ENCODE measurements at places on chromosomes 4 and X. TPM values are rescaled to one million over a fixed set of nuclear protein-coding genes. Genes with fewer than 3 reads are reported as not detected.

Gene MTNR1A
- polyA plus RNA-seq, result not detected

Gene TRAPPC2
- 4.6 TPM for polyA plus RNA-seq

Gene PHEX
- not detected for polyA plus RNA-seq

Gene TCP11X2
- not detected for polyA plus RNA-seq

Gene SPARCL1
- polyA plus RNA-seq, result 400 TPM

Gene NLRP2B
- polyA plus RNA-seq, result not detected

GRCh38 chrX:30627818-30628652, 25.2 kb upstream of the GK start:
- no peak for DNase-seq

DNA sequence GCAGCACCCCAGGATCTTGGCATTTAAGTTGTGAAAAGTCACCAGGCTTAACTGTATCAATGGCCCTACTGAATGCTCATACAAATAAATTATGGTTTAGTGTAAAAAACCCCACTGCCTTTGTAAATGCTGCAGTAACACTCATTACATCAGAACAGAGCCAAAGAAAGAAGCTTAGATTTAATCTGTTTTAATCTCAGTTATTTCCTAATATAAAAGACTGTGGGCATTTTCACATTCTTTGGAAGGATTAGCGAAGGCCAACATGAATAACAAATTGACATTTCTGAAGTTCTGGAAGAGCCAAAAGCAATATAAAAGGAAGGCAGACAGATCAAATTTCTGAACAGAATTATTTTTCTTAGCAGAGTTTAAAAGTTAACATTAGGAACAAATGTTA, 140.0 kb upstream of the HCCS start:
- no peak for DNase-seq

DNA sequence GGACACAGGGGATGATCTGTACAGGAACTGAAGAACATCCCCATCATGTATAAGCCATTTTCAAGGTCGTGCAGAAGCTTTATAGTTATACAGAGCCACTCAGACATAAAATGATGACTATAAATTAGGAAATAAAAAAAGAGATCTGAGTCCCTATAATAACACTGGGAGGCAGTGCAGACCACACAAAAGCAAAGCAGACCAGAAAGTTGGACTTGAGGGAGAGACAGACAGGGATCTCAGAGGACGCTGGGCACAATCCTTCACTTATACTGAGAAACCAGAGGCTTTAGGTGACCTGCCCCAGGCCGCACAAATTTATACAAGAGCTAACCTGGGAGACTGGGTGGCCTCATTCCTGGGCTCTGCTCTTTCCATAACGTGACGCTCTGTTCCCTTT, 70.5 kb downstream of the HADH start:
- no peak for DNase-seq

GRCh38 chr4:78749972-78750727, 26.0 kb upstream of the BMP2K start:
- no peak for DNase-seq

DNA sequence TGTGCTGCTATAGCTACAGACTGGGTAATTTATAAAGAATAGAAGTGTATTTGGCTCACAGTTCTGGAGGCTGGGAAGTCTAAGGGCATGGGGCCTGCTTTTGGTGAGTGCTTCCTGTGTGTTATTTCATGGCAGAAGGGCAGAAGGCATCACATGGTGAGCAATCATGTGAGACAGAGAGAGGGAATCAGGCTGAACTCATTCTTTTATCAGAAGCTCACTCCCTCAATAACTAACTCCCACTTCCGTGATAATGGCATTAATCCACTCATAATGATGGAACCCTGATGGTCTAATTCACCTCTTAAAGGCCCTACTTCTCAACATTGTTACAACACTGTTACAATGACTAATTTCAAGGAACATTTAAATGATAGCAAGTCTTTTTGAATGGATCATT, 129.4 kb downstream of the FAT4 start:
- no peak for DNase-seq

DNA sequence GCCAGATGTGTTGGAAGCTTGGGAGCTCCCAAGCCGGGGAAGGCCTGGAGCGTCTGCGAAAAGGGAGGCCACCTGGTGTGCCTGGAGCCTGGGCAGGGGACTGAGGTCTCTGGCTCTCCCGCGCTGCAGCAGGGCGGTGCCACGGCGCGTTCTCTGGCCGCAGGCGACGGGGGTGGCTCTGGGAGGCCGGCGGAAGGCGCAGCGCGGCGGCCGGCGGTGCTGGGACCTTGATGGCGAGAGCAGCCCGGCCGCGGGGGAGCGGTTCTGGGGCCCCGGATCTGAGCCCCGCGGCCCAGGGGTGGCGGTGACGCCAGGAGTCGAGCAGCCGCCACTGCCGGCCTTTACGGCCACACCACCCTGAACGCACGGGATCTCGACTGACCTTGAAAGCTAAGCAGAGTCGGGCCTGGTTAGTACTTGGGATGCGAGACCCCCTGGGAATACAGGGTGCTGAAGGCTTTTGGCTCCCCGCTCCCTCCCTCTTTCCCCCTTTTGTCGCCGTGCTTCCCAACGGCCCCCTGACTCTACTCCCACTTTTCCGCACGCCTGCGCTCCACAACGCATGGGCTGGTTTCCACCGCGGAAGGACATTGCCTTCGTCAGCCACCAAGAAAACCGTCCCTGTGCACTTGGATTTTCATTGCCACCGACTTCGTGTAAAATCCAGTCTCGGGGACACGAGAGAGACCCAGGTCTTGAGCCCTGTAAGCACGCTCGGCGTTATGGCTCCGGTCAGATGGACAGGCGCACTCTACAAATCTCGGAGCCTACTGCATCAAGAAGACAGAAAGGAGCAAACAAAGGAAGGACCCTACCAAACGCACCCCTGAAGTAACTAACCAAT, 9.5 kb downstream of the FRG2 start:
- DNase-seq, result no peak

- DNase-seq, result no peak
Measured at GRCh38 chr4:177246641-177247584, 62.8 kb upstream of the NEIL3 start.

- peak; percentile 60 for DNase-seq
Measured at GRCh38 chr4:56655209-56655626, 25.9 kb downstream of the HOPX start.

DNA sequence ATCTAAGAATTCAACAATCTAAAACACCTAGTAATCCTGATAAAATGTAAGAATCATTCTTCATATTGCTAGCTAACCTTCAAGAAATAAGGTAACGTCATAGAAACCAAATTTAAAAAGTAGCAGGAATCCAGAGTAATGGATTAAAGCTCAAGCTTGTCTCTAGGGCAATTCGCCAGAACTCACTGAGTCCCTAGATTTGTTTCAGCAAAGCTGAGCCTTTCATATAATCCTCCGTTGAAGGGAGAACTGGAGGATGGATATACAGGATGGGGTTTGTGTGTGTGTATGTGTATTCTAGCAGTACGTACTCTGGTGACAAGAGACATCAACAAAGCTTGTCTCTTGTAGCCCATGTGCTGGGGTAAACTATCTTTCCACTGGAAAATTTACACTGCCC, 2173.5 kb upstream of the AGA start:
- DNase-seq, result no peak

DNA sequence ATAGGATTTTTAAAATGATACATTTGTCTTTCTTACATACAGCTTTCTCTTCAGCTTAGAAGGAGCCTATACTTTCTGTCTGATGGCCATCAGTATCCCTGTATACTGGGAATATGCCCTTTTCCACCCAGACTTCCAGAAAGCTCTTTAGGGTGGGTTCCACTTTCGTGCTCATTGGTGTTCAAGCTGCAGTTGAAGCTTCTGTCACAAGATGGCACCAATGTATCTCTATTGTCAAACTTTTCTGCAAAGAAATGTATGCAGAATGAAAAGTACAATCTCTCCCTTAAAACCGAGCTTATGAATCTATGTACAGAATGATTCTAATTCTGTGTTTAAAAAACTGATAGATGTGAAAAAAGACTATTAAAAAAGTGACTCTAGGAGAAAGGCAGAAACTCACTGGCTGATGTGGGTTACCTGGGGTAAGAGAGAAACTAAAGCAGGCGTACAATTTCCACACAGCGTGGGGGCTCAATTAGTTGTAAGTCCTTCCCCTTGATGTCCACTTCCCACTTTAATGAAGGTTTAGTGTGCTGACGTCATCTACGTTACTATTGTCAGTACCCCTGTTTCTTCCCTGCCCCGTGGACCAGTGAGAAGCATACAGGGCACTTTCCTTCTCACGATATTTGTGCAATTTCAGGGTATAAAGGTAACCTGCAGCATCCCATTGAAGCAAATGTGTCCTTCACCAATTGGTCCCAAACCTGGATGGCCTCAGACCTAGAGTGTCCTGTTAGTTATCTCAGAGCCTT, 57.3 kb upstream of the TCEAL2 start:
- DNase-seq, result no peak

- no peak for DNase-seq
Measured at GRCh38 chr4:22970665-22971064, 277.9 kb downstream of the GBA3 start.

GRCh38 chr4:176843710-176844109, 51.0 kb upstream of the VEGFC start:
- no peak for DNase-seq

- DNase-seq, result no peak
Measured at GRCh38 chr4:78747475-78747922, 28.7 kb upstream of the BMP2K start.

DNA sequence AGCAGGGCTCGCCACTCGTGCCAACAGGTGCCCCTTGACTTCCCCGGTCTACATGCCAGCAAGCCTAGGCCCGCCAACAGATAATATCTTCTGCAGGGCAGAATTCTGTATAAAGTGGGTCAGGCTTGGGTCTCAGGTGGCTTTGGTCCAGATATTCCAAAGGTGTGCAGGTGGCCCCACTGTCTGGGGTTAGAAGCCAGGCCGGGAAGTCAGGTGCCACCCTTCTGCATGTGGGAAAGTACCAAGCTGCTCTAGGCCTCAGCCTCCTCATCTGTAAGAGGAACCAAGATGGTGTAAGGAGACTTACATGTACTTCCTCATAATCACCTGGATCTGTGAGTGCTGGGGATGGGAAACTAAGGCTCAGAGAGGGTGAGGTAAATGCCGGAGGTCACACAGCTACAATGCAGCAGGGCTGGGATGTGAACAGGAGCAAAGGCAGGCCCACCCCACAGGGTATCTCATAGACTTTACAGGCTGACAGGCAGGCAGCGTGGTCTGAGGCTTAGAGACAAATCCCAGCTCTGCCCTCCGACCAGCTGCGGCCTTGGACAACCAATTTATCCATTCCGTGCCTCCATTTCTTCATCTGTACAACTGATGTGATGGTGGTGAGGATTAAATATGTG, 35.9 kb downstream of the WDR1 start:
- DNase-seq, result no peak

DNA sequence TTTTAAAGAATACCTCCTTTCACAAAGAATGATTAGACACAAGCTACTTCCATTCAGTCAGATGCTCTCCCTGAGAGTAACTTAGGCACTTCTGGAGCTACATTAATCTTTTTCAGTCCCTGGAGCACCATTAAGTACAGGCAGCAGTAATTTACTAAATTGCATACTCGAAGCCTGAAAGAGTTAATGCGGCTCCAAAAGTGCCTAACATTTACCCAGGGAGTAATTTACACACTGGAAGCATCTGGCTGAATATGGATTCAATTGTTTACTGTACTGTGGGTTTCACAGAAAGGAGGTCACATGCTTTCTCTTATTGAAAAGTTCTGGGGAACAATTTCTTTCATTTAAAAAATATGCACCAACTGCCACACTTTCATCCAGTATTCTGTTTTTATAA, 260.8 kb upstream of the TENM3 start:
- DNase-seq, result no peak

DNA sequence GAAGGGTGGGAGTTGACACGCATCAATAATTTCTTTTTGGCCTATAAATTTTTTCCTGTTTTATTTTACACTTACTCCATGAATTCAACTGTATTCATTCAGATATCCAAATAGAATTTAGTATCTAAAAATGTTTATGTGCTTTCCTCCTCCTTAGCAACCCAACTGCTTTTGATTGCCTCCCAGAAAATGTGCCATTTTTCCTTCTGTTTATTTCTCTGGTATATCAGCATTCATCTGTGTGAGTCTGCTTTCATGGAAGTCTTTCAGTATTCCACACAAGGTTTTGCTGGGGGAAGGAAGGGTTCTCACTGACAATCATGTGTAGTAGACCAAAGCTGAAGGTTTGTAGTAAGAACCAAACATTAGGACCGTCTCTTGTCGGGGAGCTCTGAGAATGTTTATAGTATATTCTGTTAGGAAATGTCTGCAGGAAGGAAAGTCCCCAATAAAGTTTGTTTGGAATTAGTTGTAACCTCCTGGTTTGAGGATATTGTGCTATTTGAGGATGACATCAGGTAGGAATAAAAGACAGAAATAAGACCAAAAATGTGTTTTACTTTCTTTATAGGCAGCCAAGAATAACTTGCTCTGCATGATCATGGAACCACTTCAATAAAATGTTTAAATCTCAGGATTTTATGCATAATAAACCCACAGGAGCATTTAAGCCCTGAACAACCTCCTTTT, 673.6 kb upstream of the INTU start:
- DNase-seq, result no peak

GRCh38 chr4:90071289-90072235, 55.6 kb upstream of the CCSER1 start:
- no peak for DNase-seq

GRCh38 chrX:46961574-46962283, 49.5 kb downstream of the JADE3 start:
- DNase-seq, result no peak

GRCh38 chr4:189202182-189202868, 738.3 kb upstream of the FRG1 start:
- peak; percentile 72 for DNase-seq

DNA sequence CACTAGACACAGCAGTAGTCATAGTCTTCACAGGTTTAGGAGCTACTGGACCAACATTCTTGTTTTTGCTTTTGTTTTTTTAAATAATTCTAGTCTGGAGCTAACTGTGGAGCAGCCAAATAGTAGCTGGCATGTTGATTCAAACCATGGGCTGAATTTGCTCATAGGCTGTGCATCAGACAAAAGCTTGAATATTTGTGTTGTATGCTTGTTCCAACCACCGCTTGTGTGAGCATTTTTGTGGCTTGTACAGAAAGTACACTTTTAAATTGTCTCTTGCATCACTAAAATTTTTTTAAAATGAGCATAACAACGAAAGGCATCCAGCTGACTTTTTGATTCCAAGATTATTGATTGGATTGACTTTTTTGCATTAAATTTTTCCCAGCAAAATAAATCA, 39.6 kb downstream of the CCNI start:
- DNase-seq, result no peak

All from heart left ventricle (tissue), 16 donors.